ENCODE measurements at places on chromosomes 5 and 9. TPM values are rescaled to one million over a fixed set of nuclear protein-coding genes. Genes with fewer than 3 reads are reported as not detected.

GRCh38 chr5:15693933-15694332 is 194.0 kb downstream of the FBXL7 start:
- DNase-seq = no peak

GRCh38 chr5:136677217-136677616 is 311.9 kb upstream of the TRPC7 start:
- DNase-seq = no peak

DNA sequence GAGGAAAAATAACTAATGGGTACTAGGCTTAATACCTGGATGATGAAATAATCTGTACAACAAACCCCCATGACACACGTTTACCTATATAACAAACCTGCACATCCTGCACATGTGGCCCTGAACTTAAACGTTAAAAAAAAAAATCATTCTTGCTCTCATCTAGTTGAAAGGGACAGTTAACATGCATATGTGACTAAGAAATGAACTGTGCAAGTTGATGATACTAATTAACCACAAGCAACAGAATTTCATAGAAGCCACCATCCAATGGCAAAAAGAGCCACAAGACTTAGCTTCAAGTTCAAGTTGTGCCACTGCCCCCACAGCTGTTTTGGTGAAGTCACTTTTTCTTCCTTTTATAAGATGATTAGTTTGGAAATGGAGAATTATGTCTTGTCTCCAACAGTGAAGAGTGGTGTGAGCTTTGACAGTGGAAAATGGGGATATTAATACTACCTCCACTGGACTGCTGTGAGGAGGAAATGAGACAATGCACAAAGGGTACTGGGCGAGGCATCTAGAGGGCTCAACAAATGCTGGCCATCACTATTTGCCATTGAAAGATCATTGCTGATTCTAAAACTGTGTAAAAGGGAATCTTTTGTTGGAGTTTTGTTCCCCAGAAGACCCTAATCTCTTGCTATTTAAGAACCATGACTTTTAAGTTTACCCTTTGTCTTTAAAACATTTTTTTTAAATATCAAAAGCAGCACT is 202.1 kb downstream of the EBF1 start:
- no peak for DNase-seq

NEUROG1 gene
- total RNA-seq = not detected

- DNase-seq = no peak
Measured at GRCh38 chr5:43940562-43940961, 337.6 kb downstream of the NNT start.

DNA sequence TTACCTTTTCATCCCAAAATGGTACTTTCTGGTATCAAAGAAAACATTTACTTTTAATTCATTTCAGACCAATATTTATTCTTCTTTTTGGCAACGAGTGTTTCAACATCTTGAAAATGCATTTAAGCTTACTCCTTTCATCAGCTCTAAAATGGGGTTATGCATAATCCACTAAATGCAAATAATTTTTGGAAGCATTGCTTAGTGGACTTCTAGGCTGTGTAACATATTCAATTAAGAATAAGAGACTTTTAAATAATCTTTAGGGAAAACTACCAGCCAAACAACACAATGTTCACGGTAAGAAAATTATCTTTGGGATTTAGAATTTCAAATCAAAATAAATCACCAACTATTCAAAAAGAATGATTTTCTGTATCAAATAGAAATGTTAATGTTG is 118.2 kb downstream of the ADAMTS6 start:
- no peak for DNase-seq

DNA sequence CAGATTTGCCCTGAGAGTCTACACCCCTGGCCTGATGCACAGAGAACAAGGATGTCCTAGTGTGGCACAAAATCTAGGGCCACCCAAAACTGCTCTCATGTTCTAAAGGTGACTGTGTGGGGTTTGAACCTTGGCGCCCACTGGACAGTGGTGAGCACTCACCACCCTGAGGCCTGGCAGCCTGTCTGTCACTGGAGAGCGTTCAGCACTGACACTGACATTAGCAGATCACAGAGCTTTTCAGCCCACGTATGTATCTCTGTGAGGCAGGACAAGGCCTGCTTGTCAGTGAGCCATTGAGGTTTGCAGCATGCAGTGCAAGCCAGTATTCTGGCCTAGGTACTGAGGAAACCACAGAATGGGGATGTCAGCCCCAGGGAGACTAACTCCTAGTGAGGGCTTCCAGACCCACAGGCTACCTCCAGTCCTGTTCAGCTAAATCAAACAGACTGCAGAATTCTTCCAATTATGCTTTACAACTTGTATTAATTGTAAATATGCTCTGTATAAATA is 38.9 kb upstream of the SLC2A8 start:
- no peak for DNase-seq

GRCh38 chr5:126389179-126389578 is 34.0 kb upstream of the GRAMD2B start:
- no peak for DNase-seq

DNA sequence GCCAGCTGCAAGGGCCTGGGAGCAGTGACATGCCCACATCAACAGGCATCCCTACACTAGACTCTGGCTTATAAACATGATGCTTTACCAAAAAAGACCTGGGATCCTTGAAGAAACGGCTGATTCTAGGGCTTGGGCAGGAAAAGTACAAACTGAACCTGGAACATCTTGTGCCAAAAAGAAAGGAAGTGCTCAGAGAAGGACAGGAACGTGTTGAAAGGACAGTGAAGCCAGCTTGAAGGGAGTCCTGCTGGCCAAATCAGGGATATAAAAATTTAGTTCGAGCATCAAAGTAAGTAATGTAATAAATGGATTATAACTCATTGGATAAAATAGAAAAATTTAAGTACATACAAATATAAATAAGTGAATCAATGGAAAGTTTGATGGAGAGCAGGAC is 58.1 kb downstream of the ALDH7A1 start:
- no peak for DNase-seq

TSLP gene
- total RNA-seq = 0.19 TPM

DNA sequence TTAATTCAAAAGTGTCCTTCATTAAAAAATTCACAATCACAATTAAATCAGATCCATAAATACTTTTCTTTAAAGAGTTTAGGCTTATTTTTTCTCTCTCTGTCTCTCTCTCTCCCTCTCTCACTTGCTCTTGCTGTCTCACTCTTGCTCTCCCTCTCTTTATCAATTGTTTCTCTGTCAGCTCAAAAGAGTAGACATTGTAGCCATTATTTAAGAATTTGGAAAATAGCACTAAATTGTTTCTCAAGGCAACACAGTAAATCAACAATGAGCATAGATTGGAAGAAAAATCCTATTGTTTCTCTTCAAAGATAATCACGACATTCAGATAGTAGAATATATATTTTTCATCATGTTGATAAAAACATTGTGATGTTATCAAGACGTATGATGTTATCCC is 1114.0 kb downstream of the PTPRD start:
- DNase-seq = no peak

Data from activated CD4-positive, alpha-beta T cell treated with anti-CD3 and anti-CD28 coated beads, Interleukin-2, amount 10 ng/mL, durations not matched to agents 7 days and 5 days (primary cell).